Urothelium cell line (cell line): ENCODE measurements at places on chromosomes 2 and 18.

GRCh38 chr2:119371111-119371510 is 4.3 kb downstream of the DBI start:
- DNase-seq, result no peak

GRCh38 chr2:64192664-64193105 is 48.5 kb upstream of the PELI1 start:
- no peak for DNase-seq

- DNase-seq, result no peak
These were observed 163.4 kb upstream of the ZFP36L2 start for GRCh38 chr2:43389581-43390466.

GRCh38 chr2:96760986-96761832 is 507 bp downstream of the CNNM4 start:
- no peak for DNase-seq

GRCh38 chr2:191038241-191038725 is 24.3 kb upstream of the STAT1 start:
- DNase-seq, result peak; percentile 30

DNA sequence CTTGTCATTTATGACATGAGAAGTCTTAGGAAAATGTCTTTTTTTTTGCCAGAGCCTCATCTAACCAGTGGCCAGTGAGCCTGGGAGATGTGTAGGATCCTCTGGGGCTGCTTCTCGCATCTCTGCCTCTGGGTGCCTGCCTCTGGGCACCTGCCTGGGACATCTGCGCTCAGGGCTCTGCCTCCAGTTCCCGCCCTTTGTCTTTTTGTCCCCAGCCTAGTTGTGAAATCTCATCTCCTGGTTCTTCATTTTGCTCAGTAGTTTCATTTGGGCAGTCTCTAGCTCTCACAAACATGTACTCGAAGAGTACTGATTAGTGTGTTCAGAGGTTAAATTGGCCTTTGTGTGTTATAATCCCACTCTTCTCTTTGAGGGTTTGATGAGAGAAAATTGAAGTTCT is 92.0 kb downstream of the LTBP1 start:
- DNase-seq, result no peak

GRCh38 chr2:181105562-181105961 is 125.2 kb downstream of the UBE2E3 start:
- no peak for DNase-seq
